ENCODE measurements at places on chromosomes 16 and 17. TPM values are rescaled to one million over a fixed set of nuclear protein-coding genes. Genes with fewer than 3 reads are reported as not detected.

RAI1 gene
- 22.9 TPM for total RNA-seq

CNGB1 gene
- total RNA-seq: not detected

FNDC8 gene
- not detected for total RNA-seq

MPV17L gene
- not detected for total RNA-seq

KCNH4 gene
- 0.35 TPM for total RNA-seq

PRR35 gene
- not detected for total RNA-seq

CYTH1 gene
- total RNA-seq: 475 TPM

PLLP gene
- total RNA-seq: 0.47 TPM
